Activated CD8-positive, alpha-beta memory T cell treated with anti-CD3 and anti-CD28 coated beads, Interleukin-2, amount 50 U/mL, for 48 hours (primary cell): ENCODE measurements at places on chromosomes 6 and 20.
A peak's percentile ranks its signal among the peaks of the same experiment; 100 is the strongest.

GRCh38 chr6:156167625-156168071 lies 609.5 kb upstream of the ARID1B start:
- DNase-seq: no peak

GRCh38 chr6:52102405-52102804 lies 15.0 kb upstream of the PKHD1 start:
- DNase-seq: no peak

- no peak for DNase-seq
Observed at GRCh38 chr6:30781395-30781742, 37.0 kb upstream of the IER3 start.

DNA sequence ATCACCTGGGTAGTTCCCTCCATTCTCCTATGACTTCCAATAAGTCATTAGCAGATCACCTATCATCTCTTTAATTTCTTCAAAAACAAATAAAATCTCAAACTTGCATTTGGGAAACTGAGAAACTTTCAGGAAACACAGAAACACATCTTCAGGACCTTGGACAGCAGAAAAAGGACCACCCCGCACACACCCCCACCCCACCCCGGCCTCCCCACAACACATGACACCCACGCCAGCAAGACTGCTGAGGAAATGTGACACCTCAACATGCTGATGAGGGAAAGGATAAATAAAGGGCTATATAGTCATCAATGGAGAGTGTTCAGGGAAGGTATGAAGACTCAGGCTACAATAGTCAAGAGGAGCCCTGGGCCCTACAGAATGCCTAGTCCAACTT lies 15.6 kb upstream of the TRIM39 start:
- DNase-seq: no peak

GRCh38 chr6:163585932-163586437 lies 171.5 kb downstream of the QKI start:
- no peak for DNase-seq

GRCh38 chr6:78526432-78526831 lies 340.9 kb upstream of the IRAK1BP1 start:
- no peak for DNase-seq

- DNase-seq: no peak
Observed at GRCh38 chr6:84392261-84392660, 164.8 kb upstream of the CEP162 start.

DNA sequence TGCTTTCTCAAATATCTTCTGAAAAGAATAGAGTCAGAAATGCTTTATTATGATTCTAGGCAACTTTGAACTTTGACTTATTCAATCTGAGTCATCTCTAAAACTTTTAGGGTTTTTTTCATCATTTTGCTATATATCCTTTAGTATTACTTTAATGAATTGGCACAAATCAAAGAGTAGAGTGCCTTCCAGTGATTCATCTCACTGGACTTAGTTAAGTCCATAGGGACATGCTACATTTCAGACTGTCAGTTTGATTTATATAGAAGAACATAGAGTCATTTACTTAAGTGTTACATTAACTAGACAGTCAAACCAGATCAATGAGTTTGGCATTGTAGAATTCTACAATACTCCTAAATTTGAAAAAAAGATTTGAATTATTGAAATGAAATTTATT lies 1235.7 kb upstream of the MAP3K7 start:
- DNase-seq: no peak

DNA sequence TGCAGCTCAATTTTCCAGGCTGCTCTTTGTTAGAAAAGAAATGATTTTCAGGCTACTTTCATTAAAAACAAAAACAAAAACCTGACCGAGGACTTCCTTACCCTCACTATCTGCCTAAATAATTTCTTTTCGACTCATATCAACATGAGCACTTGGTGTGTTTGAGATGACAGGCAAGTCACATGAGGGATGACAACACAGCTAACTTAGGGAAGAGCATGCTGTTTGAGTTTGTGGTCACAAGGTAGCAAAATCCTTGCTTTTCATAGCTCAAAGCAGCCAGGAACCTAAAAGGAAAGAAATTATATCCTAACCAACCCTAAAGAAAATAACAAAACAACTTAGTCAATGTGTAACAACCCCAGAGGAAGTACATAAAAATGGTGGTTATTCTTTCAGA lies 459.5 kb downstream of the KIF16B start:
- no peak for DNase-seq

DNA sequence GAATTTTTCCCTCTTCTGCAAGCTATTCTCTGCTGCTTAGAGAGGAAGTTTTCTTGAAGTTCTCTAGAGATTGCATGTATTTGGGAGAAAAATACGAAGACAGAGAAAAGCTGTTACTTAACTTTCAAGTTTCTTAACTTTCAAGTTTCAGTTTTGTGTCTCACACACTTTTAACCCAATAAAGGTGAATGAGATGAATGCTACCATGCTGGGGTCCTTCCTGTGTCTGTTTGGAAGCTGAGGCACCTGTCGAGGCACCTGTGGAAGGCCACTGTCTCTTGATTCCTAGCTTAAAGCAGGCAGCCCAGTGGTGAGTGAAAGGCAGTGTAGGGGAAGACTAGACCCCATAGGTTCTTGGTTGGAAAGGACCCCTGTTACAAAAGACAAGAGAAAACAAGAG lies 372.8 kb upstream of the JARID2 start:
- no peak for DNase-seq

DNA sequence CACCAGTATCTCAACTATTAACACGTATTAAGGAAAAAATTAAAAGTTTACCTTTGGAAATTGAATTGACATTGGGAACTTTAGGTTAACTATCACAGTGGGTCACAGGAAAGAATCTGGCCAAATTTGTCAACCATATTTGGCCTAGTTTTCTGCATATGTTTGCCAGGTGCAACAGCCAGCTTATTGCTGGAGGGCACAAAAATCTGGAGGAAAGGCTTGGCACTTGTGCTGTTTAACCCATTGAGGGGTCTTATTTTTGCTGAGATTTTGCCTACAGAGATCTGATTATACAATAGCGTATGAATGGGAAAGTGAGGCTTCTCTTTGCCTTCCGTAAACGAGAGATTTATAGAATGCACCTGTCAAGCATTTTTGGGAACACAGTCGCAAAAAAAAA lies 190.4 kb downstream of the PRL start:
- DNase-seq: no peak

DNA sequence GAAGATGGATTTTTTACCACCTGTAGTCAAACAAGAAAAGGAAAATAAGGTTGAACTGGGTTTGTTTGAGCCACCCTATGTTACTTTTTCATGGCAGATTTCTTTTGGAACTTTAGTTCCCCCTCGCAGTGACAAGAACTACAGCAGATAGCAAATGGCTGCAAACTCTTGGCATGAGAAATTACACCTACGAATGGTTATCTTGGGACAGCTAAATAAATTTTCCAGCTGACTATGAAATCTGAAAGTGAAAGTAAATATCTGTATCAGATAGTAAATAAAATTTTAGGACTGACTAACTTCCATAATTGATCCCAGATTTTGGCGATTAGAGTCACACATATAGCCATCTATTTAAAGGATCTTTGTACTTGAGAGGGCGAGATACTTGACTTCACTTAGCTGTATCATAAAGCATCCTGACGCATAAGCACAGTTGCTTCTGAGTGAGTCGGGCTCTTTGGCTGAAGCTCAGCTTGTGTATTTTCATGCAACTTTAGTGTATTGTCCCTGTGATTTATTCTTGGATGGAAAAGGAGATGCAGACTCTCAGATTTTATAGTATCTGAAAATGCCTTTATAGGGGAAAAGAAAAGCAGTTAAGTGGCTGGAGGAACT lies 125.3 kb upstream of the B3GAT2 start:
- no peak for DNase-seq

DNA sequence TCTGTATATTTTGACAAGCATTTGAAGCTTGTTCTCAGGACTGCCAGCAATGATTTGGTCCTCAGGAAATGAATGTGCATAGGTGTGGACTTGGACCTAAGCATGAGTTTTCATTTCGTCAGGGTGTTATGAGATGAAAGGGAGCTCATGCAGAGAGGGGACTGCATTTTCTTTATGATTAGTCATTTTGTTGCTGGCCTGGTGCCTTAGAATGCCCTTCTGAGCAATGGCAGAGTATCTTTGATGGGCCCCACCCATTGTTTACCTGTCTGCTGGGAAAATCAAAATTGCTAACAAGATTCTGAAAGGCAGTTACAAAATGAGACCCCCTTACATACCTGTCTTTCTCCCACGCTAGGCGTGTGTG lies 51.5 kb upstream of the MTHFD1L start:
- DNase-seq: no peak

GRCh38 chr20:8151372-8151771 lies 19.3 kb downstream of the PLCB1 start:
- no peak for DNase-seq

DNA sequence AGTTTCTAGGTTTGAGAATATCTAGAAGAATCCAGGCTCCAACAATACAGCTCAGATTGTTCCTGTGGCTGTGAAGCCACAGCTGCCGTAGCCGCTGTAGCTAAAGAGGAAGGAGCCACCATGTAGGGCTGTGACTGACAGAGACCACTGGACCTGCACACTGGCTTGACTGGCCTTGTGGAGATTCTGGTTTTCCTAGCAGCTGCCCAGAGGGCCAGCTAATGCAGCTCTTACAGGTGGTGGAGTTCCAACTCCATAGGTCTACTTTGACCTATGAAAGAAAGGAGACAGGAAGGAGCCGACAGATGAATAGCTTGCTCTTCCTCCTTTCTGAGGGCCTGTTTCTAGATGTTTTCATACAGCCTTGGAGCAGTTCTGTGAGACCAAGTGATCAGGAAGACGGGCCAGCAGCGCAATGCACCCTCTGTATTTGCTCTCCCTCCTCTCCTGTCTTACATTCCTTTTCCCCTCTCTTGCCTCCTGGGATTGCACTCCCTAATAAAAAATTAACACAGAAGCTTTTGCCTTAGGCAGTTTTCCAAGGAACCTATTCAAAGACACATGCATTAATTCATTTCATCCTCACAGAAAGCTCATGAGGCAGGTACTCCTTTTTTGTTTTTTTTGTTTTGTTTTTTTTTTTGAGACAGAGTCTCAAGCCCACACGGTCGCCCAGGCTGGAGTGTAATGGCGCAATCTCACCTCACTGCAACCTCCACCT lies 51.8 kb upstream of the MYB start:
- peak; percentile 67 for DNase-seq

DNA sequence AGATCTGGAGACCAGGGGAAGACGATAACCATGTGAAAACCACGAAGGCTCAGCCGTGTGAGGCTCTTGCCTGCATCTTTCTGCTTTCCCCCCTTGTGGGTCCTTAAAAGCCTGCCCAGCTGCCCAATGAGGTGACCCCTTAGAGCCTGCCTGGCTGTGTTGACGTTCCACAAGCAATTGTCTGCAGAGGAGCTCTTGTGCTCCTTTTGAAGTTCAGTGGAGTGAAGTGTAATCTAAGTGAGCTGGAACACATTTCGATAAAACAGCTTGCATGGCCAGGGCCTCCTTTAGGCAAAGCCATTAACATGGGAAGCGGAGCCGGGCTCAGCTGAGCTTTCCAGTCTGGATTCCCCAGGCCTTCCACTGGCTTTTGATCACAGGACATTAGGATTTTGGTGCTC lies 27.3 kb upstream of the TCP11 start:
- no peak for DNase-seq

- DNase-seq: no peak
Observed at GRCh38 chr20:52867305-52867704, 104.9 kb upstream of the TSHZ2 start.

GRCh38 chr20:21719592-21720214 lies 14.2 kb downstream of the PAX1 start:
- no peak for DNase-seq

DNA sequence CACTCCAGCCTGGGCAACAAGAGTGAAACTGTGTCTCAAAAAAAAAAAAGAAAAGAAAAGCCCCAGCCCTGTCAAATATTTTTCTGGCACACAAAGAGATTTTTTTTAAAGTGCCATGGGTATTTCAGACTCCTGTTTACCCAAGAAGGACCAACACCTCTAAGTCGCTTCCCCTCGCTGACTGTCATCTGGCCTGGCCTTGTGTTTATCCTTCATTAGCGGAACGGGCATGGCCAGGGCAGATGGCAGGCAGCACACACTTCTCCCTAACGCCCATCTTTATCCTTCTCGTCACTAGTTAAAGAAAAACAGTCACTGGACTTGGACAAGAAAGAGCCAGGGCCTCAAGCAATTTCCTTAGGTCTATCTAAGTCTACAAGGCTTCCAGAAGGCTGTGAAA lies 7.3 kb upstream of the CBFA2T2 start:
- no peak for DNase-seq

DNA sequence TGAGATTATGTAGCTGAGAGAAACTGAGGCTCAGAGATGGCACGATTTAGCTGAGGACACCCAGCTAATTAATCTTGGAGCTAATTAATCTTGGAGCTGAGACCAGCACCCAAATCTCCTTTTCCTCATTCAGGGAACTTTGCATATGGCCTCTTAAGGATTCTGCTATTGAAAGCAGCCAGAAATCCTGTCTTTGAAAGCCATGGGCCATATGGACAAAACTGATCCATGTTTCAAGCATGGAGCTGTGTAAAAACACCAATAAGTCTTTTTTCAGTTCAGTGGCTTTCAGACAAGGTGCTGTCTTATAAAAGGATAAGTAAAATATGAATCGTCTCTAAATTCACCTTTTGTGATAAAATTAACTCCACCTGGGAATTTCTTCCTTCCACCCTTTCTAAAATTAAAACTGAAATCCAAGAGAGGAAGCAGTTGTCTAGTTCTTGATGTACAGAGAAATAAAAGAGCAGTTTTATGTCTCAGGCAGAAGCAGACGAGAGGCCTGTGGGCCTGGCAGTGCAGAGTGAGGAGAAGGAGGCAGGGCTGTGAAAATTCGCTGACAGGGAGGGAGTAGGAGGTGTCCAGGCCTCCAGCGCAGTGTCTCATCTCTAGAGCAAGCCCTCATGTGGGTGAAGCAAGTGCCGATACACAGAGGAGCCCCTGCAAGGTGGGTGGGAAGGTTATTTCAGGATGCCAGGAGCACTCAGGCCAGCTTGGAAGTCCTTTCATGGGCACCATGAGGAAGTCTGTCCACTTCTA lies 266.9 kb downstream of the UST start:
- no peak for DNase-seq

DNA sequence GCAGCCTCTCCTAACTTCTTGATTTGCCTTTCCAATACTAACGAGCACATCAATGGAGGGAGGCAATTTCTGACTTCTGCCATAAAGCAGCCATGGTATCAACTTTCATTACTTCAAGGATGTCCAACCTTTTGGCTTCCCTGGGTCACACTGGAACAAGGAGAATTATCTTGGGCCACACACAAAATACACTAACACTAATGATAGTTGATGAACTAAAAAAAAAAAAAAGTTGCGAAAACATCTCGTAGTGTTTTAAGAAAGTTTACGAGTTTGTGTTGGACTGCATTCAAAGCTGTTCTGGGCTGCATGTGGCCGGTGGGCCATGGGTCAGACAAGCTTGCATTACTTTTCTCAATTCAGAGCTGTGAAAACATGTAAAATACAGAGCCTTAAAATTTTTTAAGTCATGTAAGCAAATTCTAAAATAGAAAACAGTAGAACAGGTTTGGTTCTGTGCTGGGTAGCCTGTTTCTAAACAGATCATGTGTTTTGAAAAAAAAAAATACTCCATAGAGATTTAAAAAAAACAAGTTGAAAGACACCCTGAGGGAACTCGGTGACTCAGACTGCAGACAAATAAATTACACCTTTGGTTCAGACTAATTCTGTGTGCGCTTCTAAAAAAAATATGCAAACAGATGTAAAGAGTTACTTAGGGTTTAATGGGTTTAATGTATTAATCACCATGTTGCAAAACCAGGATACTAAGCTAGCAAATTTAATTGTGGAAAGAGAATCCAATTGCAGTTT lies 43.6 kb upstream of the SLC22A23 start:
- DNase-seq: no peak

- DNase-seq: no peak
Observed at GRCh38 chr6:131226459-131227157, 91.3 kb downstream of the AKAP7 start.
